Activated B cell treated with CpG ODN at 0.5 μM for 24 hours (primary cell): ENCODE measurements at places on chromosomes 5 and 9. TPM values are rescaled to one million over a fixed set of nuclear protein-coding genes. Genes with fewer than 3 reads are reported as not detected.

Gene MSX2
- total RNA-seq, result not detected in 2 replicates

- no peak for DNase-seq
Observed at GRCh38 chr9:95313010-95313498, 4.5 kb downstream of the FANCC start.

Gene IFNA16
- not detected in 2 replicates for total RNA-seq

DNA sequence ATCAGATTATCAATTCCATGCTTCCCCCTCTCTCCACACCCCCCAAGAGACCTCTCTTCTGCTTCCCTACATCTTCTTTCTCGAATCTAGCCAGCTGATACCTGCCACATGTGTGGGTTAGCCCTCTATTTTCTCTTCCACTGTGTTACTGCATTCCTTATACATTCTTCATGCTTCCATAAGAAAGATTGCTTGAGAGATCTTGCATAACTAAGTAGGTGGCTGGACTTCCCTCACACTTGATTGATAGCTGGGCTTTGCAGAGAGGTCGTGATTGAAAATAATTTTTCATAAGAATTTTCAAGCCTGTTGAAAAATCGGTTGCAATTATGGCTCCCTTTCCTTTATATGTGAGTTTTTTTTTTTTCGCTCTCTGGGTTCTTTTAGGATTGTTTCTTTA is 33.0 kb upstream of the PANK3 start:
- DNase-seq, result no peak

DNA sequence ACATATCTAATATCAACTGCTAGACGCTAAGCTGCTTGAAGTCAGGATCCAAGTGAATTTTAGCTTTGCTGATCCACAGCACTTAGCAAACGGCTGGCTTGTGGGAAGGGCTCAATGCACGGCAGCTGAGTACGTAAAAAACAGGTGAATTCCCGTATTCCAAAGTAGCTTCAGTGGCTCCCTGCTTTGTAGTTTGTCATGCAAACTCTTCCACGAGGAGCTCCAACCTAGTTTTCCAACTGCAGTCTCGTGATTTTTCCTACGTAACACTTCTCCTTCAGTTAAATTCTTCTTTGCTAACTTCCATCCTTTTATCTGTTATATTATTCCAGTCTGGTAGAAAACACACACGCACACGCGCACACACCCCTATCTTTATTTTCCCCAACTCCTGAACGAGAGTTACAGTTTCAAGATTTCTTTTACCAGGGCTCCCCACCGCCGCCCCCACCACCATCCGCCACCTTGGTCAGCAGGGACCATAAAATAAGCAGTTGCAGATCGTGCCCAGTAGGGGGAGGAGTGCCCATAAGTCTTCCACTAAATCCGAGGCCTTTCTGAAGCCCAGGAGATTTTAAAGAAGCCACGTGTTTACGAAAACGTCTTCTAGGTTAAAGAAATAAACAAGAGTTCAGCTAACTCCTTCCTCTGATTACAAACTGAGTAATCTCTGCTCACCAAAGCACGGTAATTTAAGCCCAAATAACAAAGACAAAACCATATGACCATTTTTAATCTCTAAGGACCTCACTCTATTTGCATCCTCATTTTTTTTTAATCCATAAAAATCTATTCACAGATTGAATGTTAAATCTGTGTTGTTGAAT is 34.8 kb upstream of the TRIO start:
- DNase-seq, result no peak

- DNase-seq, result no peak
Observed at GRCh38 chr5:11898-12297, 80.1 kb upstream of the PLEKHG4B start.
